Hematopoietic multipotent progenitor cell (in vitro differentiated cells): ENCODE measurements at places on chromosomes 1 and 21.

DNA sequence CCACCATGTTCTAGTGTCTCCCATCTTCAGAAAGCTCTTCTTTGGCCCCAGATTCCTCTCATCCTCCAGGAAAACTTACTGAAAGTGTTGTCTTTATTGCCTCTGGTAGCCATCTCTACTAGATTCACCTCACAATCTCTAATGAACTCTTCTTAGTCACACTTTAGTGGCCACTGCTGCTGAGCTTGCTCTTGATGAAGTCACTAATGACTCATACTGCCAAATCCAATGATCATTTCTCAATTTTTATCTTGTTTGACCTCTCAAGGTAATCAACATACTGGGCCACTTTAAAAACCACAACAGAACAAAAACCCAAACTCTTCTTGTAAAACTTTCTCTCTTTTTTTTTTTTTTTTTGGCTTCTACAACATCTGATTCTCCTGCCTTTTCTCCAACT, 196.4 kb downstream of the LHX8 start:
- no peak for DNase-seq

DNA sequence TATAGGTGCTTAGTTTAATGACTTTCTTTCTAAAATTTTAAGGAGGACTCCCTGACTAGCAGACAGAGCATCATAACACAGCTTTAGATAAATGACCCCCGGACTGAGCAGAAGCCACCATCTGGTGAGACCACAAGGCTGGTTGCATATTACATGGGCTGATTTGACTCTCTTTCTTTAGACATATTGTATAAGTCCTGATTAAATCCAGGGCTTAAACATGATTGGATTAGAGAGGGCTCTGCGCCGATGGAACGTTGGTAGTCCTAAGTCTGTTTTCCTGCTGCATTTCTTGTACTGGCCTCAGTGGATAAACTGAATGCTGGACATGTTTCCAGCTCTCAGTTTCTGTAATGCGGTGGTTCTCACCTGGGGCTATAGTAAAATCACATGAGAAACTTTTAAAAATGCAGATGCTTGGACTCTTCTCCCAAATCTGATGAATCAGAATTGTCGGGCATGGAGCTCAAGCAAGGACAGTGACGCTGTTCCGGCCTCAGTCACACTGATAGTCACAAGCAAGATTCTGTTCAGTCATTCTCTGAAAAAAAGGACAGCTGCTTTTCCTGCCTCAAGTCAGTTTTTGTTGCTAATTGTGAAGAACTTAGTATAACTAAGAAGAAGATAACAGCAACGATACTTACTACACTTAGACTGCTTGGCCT, 16.6 kb downstream of the DDI2 start:
- no peak for DNase-seq

DNA sequence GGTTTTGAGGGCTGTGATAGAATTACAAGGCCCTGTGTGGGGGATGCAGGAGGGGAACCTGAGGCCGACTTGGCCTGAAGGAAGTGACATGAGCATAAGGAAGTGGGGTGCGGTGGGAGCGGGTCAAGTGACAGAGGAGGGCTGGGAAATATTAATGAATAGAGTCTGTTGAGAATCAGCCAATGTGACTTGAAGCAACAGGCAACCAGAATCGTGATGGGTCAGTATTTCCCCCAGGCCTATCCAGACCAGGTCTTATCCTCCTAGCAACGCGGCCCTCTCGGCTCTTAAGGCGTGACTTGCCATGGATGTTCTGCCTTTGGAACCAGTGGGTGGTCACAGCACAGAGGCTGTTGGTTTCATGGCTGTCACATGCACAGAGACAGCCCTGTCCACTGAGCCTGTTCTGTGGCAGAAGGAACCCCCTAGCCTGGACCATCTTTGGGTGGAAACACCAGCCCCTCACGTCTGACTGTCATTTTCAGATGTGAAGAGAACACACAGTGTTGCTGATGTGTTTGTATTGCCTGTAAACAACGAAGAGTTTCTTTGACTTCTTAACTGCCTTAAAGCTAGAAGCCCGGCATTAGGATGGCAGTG, 468.8 kb downstream of the CAMTA1 start:
- no peak for DNase-seq

- DNase-seq = peak; percentile 29
Measured at GRCh38 chr1:22865736-22866135, 106.9 kb downstream of the LACTBL1 start.

DNA sequence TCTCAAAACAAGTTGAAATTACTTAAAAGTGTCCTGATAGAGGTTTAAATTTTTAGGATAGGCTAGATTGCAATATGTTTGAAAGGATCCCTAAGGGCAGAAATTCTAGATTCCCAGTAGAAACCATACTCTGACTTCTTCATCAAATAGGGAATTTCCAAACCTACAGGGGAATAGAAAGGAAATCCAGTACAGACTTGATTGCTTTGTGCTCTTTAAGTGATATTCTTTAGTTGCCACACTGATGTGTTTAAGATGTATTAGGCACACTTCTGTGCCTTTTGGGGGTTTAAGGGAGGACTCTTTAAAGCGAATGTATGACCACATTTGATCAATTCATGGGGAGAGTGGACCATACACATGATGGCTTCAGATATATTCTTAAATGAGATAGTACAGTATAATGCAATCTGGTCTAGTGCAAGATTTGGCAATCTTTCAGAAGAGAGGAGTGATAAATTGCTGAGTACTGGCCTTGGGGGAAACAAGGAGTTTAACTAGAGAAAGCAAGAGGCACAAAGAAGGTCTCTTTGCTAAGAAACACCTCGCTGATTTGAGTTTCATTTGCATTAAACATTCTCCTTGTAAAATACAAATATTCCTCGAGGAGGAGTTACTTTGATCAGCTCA, 268.8 kb upstream of the NR5A2 start:
- no peak for DNase-seq

DNA sequence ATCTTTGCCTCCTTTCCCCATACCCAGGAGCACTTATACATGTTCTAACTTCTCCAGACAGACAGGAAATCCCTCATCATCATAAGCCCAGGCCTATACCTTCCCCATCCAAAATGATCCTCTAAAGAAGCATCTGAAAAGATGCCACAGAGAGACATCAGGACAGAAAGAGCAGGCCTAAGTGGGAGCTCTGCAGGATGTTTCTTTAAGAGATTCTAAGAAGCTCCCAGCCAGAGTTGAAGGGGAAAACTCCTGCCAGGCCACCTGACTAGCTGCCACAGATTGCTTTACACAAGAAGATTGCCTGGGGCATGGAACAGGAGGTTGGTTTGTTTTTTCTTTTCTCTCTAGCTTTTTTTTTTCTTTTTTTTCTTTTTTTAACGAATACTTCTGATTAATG, 275.8 kb downstream of the VAV3 start:
- DNase-seq = no peak

- no peak for DNase-seq
Measured at GRCh38 chr1:18564676-18565075, 66.0 kb upstream of the PAX7 start.

DNA sequence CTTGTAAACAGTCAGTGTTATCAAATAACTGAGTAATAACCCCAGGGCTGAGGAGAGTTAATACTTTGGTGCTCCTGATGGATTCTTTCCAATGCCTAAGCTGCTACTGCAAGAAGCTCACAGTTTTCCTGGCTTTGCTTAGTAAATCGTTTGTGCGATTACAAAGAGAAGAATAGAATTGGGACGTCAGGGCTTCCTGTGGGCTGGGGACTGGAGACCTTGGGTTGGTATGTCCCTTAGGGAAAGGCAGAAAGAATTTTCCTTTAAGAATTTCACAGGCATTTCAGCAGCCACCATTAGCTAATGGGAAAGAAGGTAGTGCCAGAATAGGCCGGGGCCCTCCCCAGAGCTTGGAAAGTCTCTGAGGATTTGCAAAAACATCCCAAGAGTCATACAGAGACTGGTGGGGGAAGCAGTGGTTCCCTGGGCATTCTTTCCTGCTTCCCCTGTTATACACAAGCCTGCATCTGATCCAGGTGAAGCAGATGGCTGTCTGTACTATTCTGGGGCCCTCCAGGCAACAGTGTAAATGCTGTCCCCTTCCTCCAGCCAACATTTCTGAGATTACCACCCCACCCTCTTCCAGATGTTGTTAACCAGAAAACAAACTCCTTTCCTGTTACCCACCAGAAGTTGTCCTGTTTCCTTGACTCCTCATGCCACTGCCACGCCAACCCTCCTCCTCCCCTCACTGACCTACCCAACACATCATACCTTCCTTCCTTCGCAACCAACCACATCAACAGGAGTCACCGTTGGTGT, 40.2 kb downstream of the PLXNA2 start:
- no peak for DNase-seq

DNA sequence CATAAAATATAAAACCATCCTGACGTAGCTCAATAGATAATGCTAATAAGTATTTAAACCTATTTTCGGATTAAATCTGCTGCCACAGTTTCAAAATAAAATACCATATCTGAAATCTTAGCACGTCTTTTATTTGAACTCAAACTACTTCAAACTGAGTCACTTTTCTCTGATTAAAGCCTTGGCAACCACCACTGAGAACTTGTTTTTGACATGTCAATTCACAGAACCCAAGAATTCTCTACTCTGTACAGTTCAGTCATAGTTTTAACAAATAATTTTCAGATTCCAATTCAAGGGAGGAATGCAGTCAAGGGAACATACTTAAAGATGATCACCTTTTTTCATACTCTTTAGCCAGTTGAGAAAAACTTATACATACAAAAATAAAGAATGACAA, 643.2 kb downstream of the KCNT2 start:
- DNase-seq = no peak

- no peak for DNase-seq
Measured at GRCh38 chr1:40313329-40313957, 3.6 kb downstream of the COL9A2 start.

DNA sequence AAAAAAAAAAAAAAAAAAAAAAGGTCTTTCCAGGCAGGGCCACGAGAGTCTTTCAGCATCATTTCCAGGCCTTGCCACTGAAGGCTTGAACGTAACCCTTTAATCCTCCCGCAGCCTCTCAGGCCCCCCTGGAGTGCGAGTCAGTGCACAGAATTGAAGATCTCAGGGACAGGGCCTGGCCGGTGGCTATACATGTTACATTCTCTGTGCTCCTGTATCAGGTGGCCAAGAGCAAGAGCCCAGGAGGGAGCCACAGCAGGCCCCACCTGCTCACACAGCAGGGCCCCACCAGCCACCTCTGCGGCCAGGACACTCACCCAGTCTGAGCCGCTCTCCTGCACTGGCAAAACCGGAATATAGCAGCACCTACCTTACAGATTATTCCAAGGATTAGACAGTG, 34.1 kb upstream of the SLC25A33 start:
- no peak for DNase-seq

GRCh38 chr1:32742199-32742947, 39.8 kb upstream of the SYNC start:
- DNase-seq = no peak

GRCh38 chr1:212605441-212606394, 2.8 kb upstream of the ATF3 start:
- no peak for DNase-seq

DNA sequence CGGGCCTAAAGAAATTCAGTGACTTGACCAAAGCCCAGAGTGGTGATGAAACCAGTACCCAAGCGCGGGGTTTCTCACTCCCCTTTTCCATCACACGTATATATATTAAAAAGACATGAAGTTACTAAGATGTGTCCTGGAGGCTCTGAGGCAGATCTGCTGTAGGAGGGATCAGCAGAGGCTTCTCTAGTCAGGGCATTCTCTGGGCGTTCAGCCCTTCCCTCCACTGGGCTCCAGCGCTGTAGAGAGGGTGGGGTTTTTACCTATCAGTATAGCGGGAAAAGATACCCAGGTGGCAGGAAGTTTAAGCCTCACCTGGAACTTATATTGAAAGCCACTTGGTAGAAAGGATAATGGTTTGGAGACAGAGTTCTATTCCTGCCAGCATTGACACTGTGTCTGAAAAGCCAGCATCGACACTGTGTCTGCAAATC, 862 bp upstream of the PLEKHO1 start:
- no peak for DNase-seq

- DNase-seq = no peak
Measured at GRCh38 chr1:28297826-28298225, 31.0 kb upstream of the MED18 start.

DNA sequence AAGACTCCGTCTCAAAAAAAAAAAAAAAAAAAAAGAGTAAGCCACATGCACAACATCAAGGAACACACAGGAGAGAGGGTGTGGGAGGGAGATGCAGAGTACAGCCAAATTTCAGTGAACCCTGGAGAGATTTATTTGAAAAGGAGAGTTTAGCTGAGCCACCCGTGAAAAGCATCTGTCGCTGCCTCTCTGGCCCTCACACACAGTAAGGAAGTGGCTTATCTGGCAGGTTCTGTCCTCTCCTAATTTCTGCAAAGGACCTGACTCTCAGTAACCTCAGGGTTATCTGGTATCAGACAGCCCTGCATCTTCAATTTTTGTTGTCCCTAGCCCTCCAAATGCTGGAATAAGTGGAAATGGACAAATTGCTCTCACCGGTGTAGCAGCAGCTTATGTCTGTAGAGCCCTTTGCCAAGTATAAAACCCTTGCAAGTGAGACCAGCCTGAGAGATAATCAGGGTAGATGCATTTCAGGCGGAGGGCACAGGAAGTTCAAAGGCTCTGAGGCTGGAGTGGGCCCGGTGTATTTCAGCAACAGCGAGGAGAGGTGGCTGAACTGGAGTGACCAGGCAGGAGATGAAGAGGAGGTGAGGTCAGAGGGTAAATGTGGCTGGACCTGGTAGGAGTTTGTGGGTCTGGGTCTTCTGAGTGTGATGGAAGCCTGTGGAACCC, 16.7 kb upstream of the IL10RB start:
- no peak for DNase-seq

DNA sequence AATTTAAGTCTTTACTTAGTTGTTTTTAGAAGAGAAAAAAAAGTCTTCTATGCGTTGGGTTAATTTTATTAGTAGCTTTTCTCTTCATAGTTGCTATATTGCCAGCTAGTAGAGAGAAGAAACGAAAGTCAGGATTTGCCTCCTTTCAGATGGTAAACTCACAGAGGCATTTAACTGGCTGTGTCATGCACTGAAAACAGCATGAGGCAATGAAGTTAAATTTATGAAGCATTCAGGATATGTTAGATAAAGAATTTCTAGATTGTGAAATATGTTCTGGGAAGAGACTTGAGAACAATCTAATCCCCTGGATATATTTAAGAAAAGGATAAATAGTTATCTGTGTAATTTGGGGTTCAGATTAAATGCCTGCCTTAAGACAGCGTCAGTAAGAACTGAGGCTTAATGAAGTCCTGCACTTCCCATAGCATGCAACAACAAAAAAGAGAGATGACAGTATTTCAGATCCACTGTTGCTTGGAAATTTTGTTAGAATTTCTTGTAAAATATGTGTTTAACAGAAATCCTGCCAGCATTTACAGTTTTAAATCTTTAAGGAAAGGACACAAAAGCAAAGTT, 1.7 kb downstream of the ANGPTL1 start:
- no peak for DNase-seq

DNA sequence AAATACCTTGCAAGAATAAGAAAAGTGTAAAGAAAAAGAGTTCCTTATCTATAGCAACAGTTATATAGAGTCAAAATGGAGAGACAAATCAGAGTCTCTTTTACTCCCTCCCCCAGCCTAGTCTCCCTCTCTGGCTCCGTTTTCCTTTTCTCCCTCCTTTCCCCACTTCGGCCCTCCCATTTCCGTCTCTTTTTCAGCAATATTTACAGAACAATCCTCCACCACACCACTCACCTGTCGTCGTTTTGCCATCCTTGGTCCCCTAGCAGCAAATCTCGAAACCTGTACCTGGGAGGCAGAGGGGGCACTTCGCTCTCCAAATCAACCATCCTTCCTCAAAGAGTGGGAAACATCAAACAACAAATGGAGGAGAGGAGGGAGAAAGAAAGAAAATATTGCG, 259 bp downstream of the KCNT2 start:
- DNase-seq = no peak

- no peak for DNase-seq
Measured at GRCh38 chr1:2946291-2946690, 75.0 kb upstream of the ACTRT2 start.

GRCh38 chr1:203100516-203100869, 14.7 kb upstream of the MYOG start:
- DNase-seq = no peak
